ENCODE measurements at places on chromosomes 5 and 9.

GRCh38 chr9:18056993-18057369 lies 417.0 kb upstream of the ADAMTSL1 start:
- no peak for DNase-seq

GRCh38 chr9:131554843-131555351 lies 9.6 kb downstream of the PRRT1B start:
- no peak for DNase-seq

DNA sequence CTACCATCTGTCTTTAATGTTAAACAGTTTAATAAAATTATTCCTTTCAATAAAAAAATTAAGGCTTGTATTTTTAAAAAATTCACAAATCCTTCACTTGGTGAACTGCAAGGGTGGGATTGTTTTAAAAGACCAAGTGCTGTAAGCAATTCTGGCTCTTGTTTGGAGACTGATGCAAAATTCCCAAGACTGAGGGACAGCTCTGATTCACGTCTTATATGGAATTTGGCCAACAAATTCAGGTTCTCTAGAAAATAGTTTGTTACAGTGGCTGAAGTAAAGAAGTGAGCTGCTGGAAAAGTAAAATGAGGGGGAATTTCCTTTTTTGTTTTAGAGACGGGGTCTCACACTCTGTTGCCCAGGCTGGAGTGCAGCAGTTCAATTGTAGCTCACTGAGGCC lies 58.3 kb downstream of the PRELID2 start:
- DNase-seq, result peak; percentile 31

- no peak for DNase-seq
Observed at GRCh38 chr9:91534374-91534773, 110.7 kb upstream of the NFIL3 start.

- peak; percentile 28 for DNase-seq
Observed at GRCh38 chr9:113508111-113508749, 44.7 kb downstream of the RGS3 start.

DNA sequence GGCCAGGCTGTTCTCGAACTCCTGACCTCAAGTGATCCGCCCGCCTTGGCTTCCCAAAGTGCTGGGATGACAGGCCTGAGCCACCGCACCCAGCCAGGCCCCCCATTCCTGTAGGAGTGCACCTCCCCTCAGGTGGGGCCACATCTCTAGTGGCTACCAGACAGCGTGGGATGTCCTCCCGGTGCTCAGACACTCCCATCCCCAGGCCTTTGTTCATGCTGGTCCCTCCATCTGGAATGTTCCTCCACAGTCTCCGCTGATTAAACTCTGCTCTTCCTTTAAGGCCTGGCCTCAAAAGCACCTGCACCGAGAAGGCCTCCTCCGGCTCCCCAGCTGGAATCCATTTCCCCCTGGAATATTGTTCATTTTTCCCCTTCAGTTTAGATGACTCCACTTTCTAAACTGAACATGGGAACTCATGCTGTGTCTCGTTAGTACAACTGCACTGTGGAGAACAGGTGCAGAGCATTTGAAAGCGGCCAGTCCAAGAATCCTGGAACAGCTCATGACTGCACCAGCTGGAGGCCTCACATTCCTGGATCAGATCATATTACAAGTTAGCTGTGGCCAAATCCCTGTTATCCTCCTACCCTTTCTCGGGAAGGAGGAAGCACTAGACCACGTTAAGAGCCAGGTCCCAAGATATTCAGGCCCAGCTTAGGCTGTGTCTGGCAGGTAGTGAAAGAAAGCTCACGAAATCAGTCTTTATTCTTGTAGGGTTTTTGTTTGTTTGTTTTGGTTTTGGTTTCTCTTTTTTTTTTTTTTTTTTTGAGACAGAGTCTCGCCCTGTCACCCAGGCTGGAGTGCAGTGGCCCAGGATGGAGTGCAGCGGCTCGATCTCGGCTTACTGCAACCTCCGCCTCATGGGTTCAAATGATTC lies 10.8 kb upstream of the PRRC2B start:
- peak; percentile 97 for DNase-seq

GRCh38 chr5:158200619-158201018 lies 341.7 kb upstream of the CLINT1 start:
- peak; percentile 81 for DNase-seq

DNA sequence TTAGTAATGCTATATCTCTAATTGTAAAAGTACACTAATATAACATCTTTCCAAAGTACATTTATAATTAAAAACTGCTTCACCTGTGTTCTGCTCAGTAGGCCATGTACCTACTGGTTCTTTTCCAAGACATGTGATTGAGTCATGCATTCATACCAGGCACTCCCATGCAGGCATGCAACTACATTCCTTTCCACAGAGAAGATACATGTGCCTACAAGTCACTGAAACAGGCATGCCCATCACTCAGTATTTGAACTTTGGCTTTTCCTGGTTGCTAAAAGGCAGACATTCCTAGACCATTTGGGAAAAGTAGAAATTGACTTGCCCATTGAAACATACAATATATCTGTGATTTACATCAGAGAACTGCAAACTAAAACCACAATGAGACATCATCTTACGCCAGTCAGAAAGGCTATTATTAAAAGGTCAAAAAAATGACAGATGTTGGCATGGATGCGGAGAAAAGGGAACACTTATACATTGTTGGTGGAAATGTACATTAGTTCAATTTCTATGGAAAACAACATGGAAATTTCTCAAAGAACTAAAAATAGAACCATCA lies 148.3 kb upstream of the MOCS2 start:
- no peak for DNase-seq

Measured in muscle of leg (tissue), 16 donors.